ENCODE measurements at places on chromosomes 11 and 22.

DNA sequence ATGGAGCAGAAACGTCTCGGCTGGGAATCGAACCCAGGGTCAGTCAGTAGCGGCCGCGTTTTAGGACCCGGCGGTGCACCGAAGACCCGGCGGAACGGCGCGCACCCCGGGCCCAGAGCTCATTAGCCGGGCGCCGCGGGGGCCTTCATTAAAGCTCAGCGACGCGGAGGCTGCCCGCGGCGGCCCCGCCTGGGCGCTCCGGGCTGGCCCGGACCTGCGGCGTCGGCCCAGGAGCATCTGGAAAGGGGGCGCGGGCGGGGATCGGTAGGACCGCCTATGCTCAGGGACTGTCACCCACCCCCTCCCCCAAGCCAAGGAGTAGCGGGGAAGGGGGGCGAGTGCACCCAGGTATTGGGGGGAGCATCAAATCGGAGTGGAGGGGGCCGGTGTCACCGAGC is 52.2 kb downstream of the CYTH4 start:
- DNase-seq = no peak

GRCh38 chr11:44740967-44741366 is 14.2 kb downstream of the TSPAN18 start:
- no peak for DNase-seq

DNA sequence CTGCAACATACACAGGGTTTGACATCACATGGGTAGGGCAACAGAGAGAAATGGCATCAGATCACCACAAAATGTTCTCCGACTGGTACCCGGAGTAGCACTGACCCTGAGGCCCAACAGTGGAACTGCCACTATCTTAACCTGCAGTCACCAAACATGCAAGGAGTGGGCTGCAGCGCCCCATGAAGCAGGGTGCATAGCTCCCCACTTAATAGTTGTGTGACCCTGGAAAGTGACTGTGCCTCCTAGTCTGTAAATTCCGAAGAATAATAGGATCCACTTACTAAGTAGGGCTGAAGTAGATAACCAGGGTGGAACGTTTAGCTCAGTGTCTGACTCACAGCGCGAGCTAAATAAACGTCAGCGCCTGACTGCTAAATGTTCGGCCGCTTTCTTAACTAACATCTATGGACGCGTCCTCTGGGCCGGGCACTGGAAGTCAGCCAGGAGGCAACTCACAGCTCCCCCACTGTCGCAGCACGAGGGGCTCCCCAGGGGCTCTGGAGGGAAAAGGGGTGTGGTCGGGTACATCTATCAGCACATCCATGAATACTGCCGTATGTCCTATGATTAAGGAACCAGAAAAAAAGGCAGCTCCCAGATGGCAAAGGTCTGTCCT is 777 bp downstream of the LTO1 start:
- DNase-seq = peak; percentile 74

- peak; percentile 13 for DNase-seq
Measured at GRCh38 chr11:107598225-107599139, 7.5 kb downstream of the ELMOD1 start.

DNA sequence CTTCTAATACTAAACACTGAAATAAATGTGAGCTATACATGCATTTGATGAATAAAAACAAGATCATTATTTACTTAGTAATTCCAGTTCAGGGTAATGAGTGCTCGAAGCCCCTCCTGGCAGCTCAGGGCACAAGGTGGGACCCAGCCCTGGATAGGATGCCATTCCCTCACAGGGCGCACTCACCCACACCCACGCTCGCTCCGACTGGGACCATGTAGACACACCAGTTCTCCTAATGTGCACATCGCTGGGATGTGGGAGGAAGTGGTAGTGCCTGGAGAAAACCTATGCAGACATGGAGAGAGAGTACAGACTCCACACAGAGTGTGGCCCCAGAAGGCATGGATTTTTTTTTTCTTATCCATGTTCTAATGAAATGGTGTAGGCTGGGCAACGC is 44.5 kb upstream of the RASSF10 start:
- no peak for DNase-seq

- DNase-seq = no peak
Measured at GRCh38 chr11:134822897-134823296, 410.9 kb upstream of the B3GAT1 start.

- DNase-seq = no peak
Measured at GRCh38 chr11:116414357-116414880, 358.4 kb downstream of the BUD13 start.

DNA sequence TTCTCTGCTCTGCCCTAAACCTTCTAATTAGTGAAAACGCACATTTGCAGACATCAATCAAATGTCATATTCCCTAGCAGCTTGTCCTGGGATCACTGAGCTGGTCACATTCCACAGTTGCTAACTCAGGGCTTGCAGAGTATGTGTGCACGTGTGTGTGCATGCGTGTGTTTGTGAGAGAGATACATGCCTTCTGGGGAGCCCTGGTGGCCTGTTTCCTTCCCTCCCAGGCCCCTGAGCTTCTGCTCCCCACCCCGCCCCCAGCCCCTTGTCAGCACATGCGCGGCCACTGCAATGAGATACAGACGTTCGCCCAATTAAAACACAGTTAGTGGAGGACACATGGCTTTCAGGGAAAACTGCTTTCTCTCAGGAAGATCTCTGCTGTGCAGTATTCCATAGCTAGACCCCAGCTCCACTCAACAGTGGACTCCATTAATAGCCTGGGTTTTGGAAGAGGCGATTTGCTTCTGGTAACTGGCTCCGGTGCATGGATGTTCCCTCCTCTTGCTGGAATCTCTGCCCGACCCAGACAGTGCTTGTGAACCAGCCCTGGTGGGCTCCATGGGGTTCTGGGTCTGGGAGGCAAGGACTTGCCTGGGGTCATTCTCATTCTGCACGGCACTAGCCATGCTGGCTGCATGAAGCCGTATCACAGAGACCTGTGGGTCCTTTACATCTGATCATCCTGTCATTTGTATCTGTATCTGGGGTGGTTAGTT is 17.7 kb downstream of the LRP5 start:
- DNase-seq = no peak

DNA sequence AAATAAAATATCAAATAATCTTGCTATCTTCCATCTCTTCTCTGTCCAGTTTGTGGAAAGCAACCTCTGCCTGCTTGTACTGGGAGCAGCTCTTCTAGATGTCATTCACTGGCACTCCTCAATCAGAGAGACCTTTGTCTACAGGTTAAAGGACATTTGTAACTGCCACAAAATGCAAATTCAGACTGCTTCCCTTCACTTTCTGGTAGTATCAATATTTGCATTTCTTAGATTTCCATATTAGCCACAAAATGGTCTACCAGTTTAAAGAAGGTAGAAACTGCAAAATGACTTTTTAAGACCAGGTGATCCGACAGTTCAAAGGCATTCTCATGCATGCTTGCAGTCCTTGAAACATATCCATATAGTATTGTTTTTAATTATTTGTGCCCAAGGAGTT is 51.7 kb upstream of the RCN1 start:
- DNase-seq = no peak

DNA sequence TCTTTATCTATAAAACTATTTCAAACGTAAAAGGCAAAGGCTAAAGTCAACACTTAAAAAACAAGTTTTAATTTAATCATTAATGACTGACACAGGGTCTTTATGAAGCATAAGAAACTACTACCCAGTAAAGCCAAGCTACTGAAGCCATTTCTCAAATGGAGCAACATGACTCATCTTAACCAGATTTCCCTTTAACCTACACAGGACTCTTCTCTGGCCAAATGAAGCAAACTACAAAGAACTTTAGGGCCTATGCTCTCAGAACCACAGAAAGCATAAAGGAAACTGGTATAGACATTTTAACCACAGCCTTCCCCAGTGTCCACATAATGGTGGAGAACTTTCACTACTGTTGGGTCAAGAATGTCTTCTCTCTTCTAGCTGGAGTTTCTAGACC is 34.7 kb downstream of the ALG9 start:
- peak; percentile 18 for DNase-seq

GRCh38 chr11:60947700-60948099 is 4.3 kb downstream of the SLC15A3 start:
- no peak for DNase-seq

- DNase-seq = no peak
Measured at GRCh38 chr11:28539239-28540030, 431.2 kb downstream of the METTL15 start.

- no peak for DNase-seq
Measured at GRCh38 chr11:65121447-65121864, 478 bp downstream of the FAU start.

GRCh38 chr22:50325444-50326224 is 1.2 kb downstream of the DENND6B start:
- no peak for DNase-seq

DNA sequence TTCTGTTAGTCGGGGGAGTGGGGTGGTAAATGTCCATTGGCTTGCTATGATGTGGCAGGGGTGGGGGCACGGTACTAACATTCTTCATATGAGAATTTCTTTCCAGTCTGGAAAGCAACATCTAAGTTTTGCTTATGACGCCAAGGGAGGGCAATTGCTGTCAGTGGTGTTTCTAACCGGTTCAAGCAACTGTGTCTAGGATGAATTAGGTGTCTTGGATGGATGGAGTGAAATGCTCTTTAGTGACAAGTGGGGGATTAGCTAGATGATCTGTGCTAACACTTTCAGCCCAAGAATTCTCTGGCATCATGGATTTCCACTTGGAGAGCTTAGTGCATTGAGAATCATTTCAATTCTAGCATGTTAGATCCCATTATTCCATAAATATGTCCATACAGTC is 262.6 kb upstream of the SORL1-AS1 start:
- DNase-seq = no peak

DNA sequence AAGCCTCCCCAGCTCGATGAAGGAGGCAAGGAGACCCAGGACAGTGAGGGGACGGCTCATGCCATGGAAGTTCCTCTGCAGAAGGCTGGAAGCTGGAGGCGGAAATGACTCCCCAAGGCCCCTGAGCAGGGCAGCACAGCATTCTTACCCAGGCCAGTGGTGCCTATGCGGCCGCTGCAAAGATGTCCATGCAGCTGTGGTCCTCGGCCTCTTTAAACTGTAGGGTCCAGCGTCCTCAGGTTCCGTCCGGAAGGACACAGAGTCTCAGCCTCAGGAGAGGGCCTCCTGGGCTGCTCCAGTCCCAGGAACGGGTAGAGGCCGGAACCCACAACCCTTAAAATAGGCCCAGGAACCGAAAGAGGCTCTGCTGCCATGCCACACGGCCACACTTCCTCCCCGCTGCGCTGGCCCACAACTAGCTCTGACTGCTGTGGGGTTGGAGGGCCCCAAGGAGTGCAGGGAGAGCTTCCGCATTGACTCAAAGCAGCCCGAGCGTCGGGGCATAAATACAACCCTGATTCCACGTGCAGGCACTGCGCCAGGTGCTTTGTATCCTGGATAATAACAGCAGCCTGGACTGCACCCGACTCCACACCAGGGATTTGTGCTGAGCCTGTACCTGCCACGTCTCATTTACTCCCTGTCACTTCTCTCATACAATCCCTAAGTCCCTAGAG is 5.5 kb downstream of the KIAA0930 start:
- DNase-seq = no peak

DNA sequence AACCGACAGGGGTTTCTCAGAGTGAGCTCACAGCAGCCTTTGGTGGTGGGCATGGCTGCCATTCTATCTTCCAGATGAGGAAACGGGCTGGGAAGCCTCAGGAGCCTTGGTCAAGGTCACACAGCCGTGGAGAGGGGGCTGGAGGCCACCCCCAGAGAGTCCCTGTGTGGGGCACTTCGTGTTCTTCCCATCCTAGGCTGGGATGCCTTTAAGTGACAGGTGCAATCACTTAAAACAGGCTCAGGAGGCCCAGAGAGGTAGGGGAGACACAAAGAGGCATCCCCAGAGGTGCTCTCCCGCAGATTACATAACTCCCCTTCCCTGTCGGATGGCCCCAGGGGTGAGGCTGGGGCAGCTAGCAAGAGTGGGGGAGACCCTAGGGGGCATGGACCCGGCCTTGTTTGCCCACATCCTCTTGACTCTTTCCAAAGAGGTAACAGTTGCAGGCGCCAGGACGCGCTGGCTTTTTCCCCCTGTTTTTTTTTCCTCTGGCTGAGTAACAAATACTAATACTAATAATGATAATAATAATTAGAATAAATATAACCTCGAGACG is 17.5 kb upstream of the SHISAL1 start:
- no peak for DNase-seq

DNA sequence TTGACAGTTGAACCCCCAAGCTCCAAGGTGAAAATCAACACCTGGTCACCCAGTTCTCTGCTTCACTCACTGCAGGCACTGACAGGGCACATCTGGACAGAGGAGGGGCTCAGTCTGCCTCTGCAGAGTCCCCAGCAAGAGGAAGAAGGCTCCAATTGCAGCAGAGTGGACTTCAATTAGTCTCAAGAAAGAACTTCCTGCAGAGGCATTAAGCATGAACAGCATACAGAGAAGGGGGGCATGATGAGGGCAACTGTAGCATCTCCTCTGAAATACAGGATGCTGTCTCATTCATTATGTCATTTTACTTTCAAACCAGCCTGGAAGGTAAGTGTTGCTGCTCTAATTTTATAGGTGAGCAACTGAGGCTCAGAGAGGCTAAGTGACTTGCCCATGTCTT is 11.1 kb downstream of the GDPD5 start:
- DNase-seq = no peak

DNA sequence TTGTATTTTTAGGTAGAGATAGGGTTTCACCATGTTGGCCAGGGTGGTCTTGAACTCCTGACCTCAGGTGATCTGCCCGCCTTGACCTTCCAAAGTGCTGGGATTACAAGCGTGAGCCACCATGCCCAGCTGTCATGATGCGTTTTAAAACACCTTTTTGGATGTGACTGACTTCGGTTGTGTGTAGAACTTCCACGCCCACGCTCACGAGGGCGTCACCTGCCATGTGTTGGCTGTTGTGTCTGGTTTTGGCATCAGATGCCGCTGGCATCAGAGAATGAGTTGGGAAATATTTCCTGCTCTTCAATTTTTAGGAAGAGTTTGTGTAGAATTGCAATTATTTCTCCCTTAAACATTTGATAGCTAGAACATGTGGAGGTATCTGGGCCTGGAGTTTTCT is 109.1 kb downstream of the KCNQ1 start:
- DNase-seq = no peak

GRCh38 chr11:74730571-74731260 is 510 bp downstream of the CHRDL2 start:
- DNase-seq = no peak

DNA sequence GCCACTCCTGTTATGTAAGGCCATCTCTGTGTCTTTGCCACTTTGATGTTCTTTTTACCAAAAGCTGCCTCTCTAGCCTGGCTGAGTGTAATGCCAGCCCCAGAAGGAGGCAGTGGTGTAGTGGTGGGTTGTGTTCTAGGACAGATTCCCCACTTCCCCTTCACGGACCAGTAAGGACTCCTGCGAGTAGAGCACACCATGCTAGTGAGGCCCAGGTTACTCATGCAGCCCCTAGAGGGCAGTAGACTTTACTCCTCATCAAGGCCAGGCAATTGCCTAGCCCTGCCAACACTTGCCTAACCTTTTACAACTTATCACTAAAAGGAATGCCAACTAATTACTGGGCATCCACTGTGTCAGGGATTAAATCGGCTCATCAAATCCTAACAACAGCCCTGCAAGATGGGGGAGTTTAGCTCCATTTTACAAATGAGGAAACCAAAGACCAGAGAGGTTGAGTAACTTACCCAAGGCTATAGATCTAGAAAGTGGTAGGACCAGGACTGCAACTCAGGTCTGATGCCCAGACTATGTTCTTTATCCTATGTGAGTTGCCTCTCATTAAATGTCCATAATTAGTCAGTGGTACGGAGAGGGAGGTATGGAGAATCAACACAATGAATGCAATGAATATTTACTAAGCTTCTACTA is 75.3 kb downstream of the APIP start:
- peak; percentile 35 for DNase-seq

GRCh38 chr11:46118702-46119351 is 2.4 kb downstream of the PHF21A start:
- no peak for DNase-seq

- no peak for DNase-seq
Measured at GRCh38 chr11:73126804-73127480, 15.2 kb downstream of the FCHSD2 start.

All from EL (cell line).